Stimulated activated CD8-positive, alpha-beta memory T cell treated with anti-CD3 and anti-CD28 coated beads, Interleukin-7, amount 100 ng/mL, for 48 hours (primary cell): ENCODE measurements at places on chromosomes 13 and 19.

GRCh38 chr13:100625447-100625846, 36.9 kb upstream of the GGACT start:
- DNase-seq = no peak

- DNase-seq = no peak
Measured at GRCh38 chr13:102763741-102764140, 9.8 kb downstream of the TEX30 start.

DNA sequence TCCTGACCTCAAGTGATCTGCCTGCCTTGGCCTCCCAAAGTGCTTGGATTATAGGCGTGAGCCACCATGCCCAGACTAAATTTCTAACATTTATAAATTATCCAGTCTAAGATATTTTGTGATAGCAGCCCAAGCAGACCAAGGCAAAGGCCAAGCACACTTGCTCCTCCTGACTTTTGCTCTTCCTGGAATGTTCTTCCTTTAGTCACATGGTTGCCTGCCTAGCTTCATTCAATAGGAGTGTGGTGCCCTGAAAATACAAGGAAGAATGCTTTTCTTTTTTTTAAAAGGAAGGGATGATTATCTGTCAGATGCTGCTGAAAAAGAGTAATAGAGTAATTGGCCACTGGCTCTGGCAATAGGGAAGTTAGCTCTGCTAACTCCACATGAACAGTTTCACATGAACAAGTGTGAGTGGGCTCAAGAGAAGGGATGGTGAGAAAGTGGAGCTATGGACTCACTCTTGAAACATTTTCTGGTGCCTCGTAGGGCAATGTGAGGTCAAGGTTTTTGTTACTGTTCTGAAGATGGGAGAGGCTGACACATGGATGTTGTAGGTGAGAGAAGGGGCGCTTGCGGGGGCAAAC, 47.1 kb downstream of the USPL1 start:
- no peak for DNase-seq

DNA sequence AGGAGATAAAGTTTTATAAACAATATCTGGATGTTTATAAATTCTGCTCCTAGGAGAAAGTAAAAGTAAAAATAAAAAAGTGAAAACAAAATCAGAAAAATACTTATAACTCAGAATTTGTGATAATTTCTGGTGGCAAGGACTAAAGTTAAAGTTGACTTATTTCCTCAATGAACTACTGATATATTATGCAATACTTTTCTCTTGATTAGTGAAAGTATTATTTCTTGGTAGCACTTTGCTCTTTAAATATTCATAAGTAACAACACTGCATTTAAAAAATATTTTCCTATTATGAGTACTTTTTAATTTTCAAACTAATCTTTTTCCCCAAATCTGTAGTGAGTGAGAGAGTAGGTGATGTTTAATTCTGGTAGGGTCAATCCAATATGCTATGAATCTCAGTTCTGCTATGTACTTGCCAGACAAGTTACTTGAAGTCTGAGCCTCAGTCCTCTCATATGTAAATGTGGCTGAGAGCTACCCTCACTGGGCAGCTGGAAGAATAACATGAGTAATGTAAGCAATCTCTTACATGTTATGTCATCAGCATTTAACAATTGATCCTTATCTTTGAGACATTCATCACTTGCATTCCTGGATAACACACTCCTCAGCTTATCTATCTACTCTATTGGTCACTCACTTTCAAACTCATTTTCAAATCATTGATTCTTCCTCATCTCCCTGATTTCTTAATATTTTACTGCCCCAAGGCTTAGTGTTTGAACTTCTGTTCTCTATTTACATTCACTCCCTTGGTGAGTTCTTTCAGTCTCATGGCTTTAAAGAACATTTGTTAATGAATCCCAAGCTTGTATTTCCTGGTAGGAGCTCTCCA, 239.0 kb downstream of the RGCC start:
- DNase-seq = no peak

DNA sequence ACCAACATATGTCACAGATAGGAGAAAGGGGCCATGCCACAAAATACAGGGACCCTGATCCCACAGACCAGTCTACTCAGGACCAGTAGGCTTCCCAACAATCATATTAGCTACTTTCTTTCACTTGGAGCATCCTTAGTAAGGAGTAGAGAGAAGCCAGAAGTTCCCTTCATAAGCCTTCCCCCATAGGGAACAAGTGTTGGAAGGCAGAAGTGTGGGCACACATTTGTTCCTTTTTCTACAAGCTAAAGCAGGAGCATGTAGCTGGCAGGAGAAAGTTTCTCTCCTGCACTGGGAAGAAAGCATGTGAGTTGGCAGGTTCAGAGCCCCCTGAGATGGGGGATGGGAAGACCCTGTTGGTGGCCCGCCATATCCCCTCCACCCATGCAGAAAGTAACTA, 165.4 kb downstream of the KCTD12 start:
- DNase-seq = no peak

DNA sequence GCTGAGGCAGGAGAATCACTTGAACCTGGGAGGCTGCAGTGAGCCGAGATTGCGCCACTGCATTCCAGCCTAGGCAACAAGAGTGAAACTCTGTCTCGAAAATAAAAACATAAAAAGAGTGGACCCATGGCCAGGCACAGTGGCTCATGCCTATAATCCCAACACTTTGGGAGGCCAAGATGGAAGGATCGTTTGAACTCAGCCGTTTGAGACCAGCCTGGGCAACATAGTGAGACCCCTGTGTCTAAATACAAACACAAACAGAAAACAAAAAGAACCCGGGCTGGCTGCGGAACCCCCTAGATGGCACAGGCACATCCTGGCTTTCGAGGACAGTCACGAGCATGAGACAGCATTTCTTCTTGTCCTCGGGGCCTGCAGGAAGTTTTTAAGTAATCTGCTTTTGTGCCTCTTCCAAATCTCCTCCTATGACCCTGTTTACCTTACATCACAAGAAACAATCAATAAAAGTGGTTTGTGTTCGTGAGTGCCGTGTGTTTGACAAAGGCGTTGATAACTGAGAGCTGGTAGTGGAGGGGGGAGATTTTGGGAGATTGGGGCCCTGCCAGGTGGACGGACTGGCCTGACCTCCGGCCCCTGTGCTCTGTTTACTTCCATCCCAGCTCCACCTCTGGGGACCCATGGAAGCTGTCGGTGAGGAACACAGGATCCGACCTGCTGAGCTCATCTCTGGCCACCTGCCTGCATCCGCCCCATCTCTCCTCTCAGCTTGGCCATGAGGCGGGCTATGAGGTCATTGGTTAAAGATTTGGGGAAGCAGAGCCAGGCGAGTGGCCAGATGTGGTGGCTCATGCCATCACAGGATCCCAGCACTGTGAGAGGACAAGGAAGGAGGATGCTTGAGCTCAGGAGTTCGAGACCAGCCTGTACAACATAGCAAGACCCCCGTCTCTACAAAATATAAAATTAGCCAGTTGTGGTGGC, 5.9 kb upstream of the GDF15 start:
- no peak for DNase-seq

GRCh38 chr13:29453617-29454011, 141.9 kb downstream of the SLC7A1 start:
- DNase-seq = no peak

GRCh38 chr19:42961119-42961518, 24.1 kb upstream of the PSG7 start:
- no peak for DNase-seq

- DNase-seq = no peak
Measured at GRCh38 chr13:29716493-29716892, 121.0 kb upstream of the SLC7A1 start.

DNA sequence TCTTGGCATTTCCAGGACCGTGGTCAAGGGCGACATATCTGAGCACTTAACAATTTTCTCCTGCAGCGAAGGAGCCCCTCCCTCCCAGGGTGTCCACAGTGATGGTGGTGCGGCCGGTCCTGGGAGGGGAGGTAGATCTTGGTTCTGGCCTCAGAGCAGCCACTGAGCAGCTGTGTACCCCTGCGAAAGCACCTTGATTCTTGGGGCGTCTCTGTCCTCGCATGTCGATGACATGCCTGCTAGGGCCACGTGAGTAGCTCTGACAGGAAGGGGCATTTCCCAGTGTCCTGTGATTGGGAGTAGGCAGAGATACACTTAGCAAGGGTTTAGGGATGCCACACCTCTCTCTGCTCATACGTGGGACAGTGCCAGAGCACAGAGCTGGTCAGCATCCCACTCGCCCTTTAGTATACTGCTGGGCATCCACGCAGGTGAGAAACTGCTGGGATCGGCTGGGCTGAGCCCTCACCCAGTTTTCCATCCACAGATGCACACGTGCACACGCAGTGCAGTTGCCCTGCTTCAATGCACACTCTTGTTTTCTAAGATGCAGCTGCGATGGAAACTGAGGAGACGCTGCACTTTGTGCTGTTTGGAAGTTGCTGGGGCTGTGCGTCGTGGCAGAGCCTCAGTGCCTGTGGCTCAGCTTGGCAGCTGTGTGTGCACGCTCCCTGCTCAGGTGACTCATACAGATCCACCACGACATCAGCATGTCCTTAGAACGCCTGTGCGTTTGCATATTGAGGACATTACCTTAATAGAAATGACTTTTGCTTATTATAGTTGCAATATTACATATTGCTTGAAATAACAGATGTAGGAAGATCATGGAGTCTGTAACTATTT, 66.8 kb downstream of the TEX29 start:
- DNase-seq = no peak

GRCh38 chr13:90557626-90558025, 789.9 kb upstream of the MIR17HG start:
- no peak for DNase-seq

DNA sequence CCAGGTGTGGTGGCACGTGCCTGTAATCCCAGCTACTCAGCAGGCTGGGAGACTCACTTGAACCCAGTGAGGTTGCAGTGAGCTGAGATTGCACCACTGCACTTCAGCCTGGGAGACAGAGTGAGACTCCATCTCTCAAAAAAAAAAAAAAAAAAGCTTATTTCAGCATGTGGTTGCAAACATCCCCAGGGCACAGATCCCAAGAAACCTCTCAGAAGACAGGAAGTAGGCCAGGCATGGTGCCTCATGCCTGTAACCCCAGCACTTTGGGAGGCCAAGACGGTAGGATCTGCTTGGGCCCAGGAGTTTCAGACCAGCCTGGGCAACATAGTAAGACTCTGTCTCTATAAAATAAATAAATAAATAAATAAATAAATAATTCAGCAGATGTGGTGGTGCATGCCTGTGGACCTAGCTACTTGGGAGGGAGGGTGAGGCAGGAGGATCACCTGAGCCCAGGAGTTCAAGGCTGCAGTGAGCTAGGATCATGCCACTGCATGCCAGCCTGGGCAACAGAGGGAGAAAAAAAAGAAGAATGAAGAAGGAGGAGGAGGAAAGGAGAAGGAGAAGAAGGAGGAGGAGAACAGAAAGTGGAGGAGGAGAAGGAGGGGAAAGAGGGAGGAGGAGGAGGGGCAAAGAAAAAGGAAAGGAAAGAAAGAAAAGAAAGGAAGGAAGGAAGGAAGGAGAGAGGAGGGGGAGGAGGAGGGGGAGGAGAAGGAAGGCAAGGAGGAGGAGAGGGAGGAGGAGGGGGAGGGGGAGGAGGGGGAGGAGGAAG, 4.3 kb upstream of the LRRC8E start:
- DNase-seq = no peak

DNA sequence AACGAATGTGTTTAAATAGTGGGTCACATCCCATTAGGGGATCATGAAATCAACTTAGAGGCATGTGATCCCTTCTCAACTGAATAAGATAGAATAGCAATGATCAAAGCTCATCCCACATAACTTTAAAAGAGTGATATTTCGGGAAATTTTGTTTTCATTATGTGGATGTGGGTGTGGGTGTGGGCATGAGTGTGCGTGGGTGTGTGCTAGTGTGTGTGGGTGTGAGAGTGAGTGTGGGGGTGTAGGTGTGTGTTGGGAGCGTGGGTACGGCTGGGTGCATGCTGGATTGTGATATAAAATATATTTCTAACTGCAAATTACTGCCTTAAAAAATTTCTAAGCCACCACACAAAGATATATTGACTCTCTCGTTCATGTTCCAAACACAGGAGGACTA, 15.9 kb downstream of the RXFP2 start:
- DNase-seq = no peak

DNA sequence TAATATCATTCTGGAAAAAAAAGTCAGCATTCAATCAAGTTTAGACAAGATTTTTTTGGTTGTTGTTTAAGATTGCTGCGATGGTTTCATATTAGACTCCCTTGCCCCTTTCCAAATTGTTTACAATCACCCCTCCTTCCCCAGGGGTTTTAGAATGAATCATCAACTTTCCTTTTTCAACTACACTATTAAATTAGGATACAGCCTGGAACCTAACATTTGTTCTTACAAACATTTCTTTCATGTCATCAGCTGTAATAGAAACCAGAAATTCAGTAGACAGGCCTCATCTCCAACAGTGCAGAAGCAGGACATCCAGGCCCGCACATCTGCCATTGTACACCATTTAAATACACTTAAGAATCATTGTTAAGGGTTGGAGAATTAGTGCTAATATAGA, 44.4 kb upstream of the WDFY2 start:
- no peak for DNase-seq

GRCh38 chr13:42327725-42328124, 55.8 kb downstream of the AKAP11 start:
- no peak for DNase-seq

DNA sequence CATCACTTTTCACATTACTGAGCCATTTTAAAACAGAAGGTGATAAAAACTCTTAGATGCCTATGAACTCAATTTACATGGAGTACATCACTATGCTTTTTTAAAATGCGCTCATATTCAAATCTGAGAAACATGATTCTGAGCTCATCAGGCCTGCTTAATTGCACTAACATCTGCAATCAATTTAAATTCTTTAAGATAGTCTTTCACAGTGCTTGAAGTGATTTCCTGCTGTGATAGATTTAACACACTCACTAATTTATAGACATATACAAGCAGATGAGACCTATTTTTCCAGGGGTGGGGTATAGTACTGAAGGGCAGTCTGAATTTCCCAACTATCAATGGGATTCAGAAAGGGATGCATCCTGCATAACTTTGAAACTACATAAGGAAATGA, 82.9 kb downstream of the DIAPH3 start:
- no peak for DNase-seq

- DNase-seq = no peak
Measured at GRCh38 chr19:17706750-17707181, 12.5 kb upstream of the MAP1S start.

GRCh38 chr13:102703726-102704035, 8.8 kb upstream of the METTL21C start:
- no peak for DNase-seq

- no peak for DNase-seq
Measured at GRCh38 chr13:79650688-79651087, 169.7 kb downstream of the NDFIP2 start.

DNA sequence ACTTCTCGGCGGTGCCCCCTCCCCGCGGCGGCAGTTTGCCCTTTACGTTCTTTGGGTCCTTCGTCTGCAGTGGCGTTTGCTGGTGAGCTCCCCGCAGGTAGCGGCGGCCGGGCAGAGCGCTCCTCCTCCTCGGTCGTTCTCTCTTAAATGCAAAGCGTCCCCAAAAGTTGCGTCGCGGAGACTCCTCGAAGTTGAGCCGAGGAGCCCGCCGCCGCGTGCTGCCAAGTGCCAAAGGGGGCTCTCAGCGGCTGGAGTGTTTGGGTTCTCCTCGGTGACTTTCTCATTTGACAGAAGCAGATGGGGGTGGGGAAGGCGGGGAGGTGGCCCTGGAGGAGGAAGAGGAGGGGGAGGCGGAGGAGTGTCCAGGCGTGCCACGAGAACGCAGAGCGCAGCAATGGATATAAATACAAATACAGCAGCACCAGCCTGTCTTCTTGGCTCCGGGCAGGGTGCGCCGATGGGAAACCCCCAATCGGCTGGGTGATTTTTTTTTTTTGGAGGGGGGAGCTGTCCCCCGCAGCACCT, at the start of gene SOX21:
Gene SOX21, minus strand, starts transcription at position 259 of the 525 bp plus-strand sequence. CDS start 496 bp downstream, outside the sequence.
- no peak for DNase-seq
